ENCODE measurements at places on chromosomes 6 and 20.
A peak's percentile ranks its signal among the peaks of the same experiment; 100 is the strongest.

DNA sequence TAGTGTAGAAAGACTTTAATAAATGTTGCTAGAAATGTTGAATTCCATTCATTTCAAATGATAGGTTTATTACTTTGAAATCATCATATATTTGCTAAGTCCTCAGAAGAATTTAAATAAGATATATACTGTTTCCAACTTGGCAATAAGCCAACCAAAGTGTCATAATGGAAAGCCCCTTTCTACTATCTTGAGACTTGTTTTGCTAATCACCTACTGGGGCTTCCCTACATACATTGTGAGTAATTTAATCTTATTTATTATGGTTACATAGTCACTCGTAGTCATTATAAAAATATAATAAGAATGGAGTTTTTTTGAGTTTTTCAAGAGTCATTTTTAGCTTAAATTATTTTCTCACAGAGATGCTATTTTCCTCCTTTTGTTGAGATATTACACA, 20.7 kb downstream of the COL19A1 start:
- no peak for DNase-seq

DNA sequence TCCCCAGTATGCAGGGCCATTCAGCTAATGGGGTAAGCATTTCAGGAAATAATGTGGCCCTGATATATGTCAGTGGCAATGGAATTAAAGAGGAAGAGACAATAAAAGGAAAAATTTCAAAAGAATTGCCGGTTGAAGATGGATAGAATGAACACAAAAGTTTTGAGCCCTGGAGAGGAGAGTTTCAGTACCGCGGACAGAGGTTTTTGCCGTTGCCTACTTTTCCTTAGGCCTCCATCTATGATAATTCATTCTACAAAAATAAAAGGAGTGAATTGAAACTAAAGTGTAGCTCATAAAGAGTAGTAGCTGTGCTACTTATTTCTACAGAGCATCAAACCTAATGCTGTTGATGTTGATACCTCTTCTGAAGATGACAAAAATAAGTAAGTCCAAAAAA, 140.7 kb downstream of the RNASET2 start:
- no peak for DNase-seq

- DNase-seq, result no peak
These were observed 6.4 kb upstream of the CTNNBL1 start for GRCh38 chr20:37687478-37687805.

GRCh38 chr20:740162-740561, 28.1 kb downstream of the SLC52A3 start:
- no peak for DNase-seq

GRCh38 chr6:56101141-56101553, 146.2 kb downstream of the COL21A1 start:
- DNase-seq, result peak; percentile 94

- no peak for DNase-seq
These were observed 207.9 kb downstream of the GMPR start for GRCh38 chr6:16446273-16446672.

DNA sequence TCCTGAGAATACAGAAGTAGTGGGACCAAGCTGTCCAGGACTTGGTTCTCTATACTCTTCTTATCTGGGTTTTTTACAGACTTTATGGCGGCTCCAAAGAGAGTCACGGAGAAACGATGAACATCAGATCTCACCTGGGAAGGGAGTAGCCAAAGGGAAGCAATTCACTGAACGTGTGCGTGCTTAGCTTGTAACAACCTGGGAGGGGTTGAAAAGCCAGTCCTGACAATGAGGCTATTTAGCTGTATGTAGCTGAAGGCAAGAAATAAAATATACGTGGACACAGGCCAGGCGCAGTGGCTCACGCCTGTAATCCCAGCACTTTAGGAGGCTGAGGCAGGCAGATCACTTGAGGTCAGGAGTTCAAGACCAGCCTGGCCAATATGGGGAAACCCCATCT, 18.2 kb upstream of the RBL1 start:
- DNase-seq, result no peak

GRCh38 chr6:53451165-53451564, 93.7 kb downstream of the GCLC start:
- DNase-seq, result no peak

- no peak for DNase-seq
These were observed 36.2 kb upstream of the CCDC167 start for GRCh38 chr6:37535759-37536490.

DNA sequence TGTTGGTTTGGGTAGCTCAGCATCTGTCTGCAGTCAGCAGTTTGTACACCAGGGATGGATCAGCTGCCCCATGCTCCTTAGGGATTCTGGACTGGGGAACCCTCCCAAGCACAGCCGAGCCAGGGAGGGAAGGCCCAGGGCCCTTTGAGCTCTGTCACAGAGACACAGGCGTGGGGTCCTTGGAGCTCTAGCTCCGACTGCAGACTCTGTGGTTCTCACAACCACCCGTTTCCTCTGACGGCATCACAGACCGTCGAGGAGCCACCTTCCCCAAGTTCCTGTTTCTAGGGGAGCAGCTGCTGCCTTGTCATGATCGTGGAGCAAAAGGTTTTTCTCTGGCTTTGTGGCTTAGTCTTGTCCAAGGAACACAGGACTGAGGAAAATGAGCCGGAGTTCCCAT, at the start of gene SLA2:
Gene SLA2 (minus strand): TSS at position 199 of the 400 bp plus-strand sequence. CDS start 4,861 bp downstream, outside the sequence.
- peak; percentile 36 for DNase-seq

- DNase-seq, result no peak
These were observed 407.7 kb downstream of the CDH26 start for GRCh38 chr20:60365882-60366281.

GRCh38 chr6:112781241-112781640, 434.1 kb downstream of the RFPL4B start:
- DNase-seq, result no peak

- DNase-seq, result peak; percentile 67
These were observed 66.3 kb downstream of the SLX4IP start for GRCh38 chr20:10501402-10501801.

GRCh38 chr20:62405108-62405980, 1.7 kb downstream of the CABLES2 start:
- DNase-seq, result no peak

DNA sequence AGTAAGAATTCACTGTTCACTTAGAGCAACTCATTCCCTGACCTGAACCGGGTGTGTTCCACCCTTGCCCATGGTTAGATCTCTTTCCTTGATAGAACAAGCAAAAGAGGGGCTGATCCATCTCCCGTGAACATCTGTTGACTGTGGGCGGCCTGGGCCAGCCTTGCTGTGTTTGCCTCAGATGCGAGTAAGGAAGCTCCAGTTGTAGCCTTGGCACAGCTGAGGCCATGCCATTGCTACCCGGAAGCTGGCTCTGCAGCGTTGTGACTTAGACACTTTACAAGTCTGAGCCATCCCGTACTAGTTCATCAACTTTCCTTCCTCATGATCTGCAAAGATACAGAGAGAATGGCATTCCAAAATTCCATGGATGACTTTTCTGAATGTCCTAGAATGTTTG, 139.0 kb downstream of the MAP3K4 start:
- DNase-seq, result no peak

GRCh38 chr6:133555685-133556084, 314.5 kb downstream of the EYA4 start:
- DNase-seq, result no peak

DNA sequence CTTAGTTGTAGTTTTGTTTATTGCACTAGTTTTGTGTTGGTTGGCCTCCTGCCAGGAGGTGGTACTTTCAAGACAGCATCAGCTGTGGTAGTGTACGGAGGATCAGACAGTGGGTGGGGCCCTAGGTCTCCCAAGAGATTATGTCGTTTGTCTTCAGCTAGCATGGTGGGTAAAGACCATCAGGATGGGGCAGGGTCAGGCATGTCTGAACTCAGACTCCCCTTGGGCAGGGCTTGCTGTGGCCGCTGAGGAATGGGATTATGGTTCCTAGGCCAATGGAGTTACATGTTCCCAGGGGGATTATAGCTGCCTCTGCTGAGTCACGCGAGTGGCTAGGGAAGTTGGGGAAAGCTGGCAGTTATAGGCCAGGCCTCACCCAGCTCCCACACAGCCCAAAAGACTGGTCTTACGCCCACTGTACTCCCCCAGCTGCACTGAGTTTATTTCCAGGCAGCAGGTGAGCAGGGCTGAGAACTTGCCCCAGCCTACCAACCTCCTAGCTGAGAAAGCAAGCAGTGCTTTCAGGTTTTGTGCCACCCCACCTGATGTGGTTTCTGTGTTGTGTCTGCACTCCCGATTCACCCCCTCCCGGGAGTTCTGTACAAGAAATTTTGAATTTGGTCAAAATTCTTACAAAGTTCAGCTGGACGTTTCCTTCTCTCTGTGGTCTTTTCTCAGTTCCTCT, 24.7 kb downstream of the ZSCAN31 start:
- DNase-seq, result no peak

GRCh38 chr20:61052776-61053442, 199.2 kb upstream of the CDH4 start:
- DNase-seq, result no peak

- no peak for DNase-seq
These were observed 574.9 kb upstream of the CHD6 start for GRCh38 chr20:42193119-42193518.
